ENCODE measurements at places on chromosomes 12 and 14.

DNA sequence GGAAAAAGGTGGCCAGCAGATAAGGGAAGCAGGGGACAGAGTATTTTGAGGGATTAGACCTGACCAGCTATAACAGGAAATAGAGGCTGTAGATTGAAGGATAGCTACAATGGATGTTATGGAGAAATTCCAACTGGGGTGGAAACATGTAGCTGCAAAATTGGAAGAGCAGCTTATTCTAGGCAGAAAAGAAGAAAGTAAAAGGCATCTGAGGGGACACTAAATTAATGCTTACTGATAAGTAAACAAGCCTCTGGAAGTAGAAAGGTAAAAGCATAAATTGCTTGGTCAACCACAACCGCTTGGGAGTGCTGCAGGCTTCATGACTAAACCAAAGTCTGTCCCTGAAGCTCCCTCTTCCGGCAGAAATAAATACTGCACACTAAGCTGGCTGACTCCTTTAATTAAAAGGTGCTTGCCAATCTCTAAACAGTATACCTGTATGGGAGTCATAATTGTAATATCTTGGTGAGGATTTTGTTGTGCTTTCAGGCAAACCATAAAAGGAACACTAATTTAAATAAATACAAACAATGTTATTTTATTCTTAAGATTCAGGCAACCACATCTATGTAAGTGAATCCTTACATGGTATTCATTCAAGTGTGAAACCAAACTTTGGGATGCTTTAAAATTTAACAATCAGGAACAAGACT, 7.7 kb downstream of the UBC start:
- DNase-seq = peak; percentile 97

DNA sequence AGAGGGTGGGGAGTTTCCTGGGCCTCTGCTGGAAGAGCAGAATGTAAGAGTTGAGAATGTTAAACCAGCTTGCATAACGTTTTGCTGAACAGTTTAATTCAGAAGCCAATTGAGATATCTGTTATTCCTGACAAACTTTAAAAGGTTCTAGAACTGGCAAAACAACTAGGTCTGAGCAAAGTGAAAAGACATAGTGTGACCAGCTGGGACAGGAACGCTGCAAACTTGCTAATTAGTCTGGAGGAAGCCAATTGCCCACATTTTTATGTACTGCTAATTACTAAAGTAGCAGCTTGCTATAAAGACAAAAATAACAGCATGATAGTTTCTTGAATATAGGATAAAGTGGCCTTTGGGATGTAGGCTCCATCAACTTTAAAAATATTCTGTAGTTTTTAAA, 704.9 kb downstream of the NRXN3 start:
- no peak for DNase-seq

DNA sequence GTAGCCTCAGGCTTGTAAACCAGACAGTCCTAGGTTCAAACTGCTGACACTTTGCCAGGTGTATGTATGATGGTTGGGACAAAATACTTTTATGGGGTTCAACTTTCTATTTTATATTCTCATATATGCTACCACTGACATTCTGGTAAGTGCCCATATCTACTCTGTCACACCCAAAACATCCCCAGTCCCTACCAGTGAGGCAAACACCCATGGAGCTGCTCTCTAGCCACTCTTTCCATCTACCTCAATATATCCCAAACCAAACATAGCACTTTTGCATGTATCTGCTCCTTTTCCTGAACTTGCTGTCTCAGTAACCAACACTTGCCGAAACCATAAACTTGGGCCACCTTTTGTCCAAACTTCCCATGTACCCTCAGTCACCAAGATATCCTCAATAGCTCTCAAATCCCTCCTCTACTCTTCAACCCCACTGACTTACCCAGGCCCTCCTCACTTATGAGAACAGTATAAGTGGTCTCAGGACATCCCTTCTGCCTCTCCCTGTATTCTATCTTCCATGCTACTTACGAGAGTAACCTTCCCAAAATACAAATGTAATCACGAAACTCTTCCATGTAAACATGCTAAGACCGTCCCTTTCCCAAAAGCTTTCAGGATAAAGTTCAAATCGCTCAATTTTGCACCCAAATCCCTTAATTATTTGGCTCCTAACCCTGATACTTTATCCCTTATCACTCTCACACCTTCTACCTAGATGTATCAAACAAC, 3.6 kb downstream of the GALC start:
- no peak for DNase-seq

- DNase-seq = no peak
These were observed 27.9 kb downstream of the PRMT8 start for GRCh38 chr12:3518902-3519301.

- DNase-seq = no peak
These were observed 468.2 kb upstream of the CCDC196 start for GRCh38 chr14:66017927-66018326.

GRCh38 chr14:92582706-92583452, 69.3 kb downstream of the RIN3 start:
- peak; percentile 29 for DNase-seq

Measured in CD4-positive, alpha-beta T cell treated with Interleukin-2 at 100 ng/mL for 4 hours (primary cell).